Iris pigment epithelial cell (primary cell): ENCODE measurements at places on chromosomes 11 and 22.

DNA sequence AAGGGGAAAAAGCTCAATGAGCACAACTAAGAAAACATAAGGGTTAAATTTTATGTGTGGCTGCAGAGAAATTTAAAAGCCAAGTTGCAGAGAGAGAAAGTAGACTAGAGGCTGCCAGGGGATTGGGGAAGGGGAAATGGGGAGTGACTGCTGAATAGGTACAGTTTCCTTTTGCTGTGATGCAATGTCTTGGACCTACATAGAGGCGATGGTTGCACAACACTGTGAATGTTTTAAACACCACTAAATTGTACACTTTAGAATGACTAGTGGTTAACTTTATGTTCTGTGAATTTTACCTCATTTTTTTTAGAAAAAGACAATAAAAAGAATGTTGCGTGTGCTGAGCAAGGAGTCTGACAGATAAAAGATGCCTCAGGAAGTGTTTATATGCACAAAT lies 36.5 kb downstream of the TENM4 start:
- peak; percentile 74 for DNase-seq

DNA sequence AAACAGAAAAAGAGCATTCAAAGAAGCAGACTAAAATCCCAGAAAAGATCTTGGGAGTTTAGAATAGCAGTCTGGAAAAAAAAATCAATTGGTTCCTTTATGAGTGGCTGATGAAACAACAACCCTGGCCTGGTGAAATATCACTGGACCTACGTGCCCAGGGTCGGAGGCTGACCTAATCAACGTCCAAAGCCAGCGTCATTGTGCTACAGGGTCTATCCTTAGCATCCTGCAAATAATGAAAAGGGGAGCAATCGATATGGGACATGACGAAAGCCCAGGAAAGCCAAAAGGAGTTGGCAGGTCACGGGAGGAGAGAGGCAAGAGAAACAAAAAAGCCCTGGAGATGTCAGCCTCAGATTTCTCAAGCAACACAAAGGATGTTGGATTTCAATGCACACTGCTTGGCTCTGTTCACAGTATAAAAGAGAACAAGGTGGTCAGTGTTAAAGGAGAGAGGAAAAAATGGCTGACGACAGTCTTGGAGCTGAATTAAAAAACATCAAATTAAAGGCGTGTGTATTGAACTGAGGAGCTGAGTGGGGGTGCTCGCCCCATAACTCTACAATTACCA lies 148.8 kb downstream of the BLID start:
- DNase-seq = no peak

GRCh38 chr11:58654908-58655296 lies 32.4 kb downstream of the CNTF start:
- no peak for DNase-seq

GRCh38 chr22:22714600-22715335 lies 70.4 kb downstream of the GGTLC2 start:
- no peak for DNase-seq

- DNase-seq = no peak
Measured at GRCh38 chr11:126391286-126391954, 35.9 kb downstream of the ST3GAL4 start.

DNA sequence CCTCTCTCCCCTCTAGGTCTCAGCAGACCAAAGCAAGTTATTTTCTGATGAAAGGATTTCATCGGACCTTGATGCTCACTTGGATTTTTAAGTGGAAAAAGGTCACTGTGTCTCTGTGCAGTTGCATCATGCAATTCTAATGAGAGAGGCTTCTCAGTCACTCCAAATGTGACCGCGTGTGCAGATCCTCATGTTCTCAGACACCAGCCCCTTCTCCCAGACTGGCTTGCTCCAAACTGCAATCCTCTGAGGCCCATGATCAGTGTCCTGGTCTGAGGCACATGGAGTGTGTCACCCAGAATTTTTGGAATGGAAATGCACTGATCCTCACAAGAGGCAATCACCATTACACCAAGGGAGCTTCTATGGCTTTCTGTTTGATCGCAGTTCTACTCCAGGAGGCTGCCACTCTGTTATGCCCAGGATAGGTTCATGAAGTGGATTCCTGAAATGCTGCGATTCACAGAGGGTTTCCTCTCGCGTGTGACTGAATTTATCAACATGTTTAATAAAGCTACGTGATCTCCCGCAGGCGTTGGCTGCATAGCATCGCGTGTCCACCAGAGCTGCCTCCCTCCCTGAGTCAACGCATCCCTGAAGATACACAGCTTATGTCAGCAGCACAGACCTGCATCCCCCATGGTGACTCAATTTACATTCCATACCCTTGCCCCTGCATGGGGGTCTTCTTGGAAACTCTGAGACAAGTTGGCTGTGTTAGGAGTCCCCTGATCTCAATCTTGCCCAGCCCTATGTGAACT lies 544.6 kb upstream of the B3GAT1 start:
- no peak for DNase-seq

DNA sequence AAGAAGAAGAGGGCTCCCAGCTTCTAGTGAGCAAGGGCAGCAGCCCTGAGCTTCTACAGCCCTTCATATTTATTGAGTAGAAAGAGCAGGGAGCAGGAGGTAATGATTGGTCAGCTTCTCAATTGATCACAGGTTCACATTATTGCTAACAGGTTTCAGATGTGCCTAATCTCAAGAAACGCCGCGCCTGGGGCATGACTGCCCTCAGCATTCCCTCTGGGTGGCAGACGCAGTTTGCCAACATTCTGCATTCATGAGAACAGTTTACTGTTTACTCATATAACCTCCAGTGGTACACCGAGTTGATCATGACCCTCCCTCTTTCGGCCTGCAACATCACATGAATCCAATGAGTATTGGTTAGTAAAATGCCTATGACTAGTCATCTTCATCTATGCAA lies 4.7 kb upstream of the ZNF74 start:
- DNase-seq = no peak

DNA sequence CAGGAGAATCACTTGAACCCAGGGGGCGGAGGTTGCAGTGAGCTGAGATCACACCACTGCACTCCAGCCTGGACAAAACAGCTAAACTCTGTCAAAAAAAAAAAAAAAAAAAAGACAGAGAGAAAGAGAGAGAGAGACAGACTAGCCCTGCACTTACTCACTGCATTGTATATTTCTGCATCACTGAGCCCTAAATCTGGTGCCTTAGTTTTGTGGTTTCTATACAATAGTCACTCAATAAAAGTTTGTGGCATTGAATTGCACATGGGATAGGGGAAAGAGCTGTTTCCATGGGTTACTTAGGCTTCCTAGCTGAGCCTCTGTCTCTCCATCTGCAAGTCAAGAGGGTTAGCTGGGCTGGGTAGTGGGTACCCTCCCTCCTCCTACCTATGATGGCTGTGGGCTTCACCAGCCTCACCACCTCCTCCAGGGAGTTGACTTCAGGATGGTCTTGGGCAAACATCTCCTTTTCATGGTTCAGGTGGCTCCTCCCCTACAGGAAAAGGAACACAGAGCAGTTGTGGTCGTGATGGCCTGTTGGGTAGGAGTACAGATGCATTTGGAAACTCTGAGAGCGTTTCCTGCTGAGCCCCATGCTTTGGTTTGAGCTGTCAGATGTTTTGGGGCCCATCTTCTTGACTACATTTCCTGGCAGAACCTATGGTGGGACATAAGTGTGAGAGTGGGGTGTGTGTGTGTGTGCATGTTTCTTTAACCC lies 73.2 kb downstream of the CCDC81 start:
- DNase-seq = no peak

DNA sequence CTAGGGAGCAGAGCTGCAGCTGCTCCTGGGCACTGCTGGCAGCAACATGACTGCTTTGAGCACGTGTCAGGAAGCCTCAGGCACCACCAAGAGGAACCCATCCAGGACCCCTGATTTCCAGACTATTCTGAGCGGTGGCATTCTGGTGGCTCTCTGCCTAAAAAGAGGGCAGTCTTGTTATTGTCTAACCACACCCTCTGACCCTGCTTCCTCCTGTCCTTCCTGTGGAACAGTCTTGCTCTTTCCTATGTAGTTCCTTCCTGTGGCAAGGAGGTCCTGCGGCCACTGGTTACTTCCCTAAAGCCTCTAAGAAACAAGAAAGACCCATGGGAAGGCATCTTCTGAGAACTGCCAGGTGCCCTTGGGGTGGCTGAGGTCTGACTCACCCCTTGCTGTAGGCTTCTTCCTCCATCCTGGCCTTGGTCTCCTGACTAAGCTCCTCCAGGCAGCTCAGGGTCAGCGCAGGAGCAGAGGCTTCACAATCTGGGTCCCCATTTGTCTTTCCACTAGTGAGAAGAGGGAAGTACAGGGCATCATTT lies 13.1 kb upstream of the LYVE1 start:
- peak; percentile 74 for DNase-seq

GRCh38 chr22:38291201-38291777 lies 18.5 kb upstream of the TMEM184B start:
- no peak for DNase-seq

DNA sequence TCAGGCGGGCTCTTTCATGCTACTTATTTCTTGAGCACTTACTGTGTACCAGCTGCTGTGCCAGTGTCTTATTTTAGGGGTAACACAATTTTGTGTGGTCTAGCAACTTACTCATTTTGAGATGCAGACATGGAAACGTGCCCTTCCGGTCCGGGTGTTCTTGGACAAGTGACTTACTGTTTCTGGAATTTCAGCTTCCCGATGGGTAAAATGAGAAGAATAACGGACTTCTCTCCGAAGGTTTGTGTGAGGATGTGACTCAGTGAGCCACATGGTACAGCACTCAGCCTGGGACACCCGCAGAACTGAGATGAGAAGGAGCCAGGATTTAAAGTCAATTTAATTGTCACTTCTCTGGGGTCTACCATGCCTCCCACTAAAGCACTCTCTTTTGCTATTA lies 114.5 kb upstream of the SYT13 start:
- DNase-seq = peak; percentile 35

- DNase-seq = no peak
Measured at GRCh38 chr22:32804531-32805360, 3.2 kb downstream of the TIMP3 start.
